ENCODE measurements at places on chromosomes 2 and 18. TPM values are rescaled to one million over a fixed set of nuclear protein-coding genes. Genes with fewer than 3 reads are reported as not detected.

GRCh38 chr2:200156166-200156835 lies 150.2 kb upstream of the SPATS2L start:
- DNase-seq = peak; percentile 5

The HDLBP gene
- 765 TPM for total RNA-seq

DNA sequence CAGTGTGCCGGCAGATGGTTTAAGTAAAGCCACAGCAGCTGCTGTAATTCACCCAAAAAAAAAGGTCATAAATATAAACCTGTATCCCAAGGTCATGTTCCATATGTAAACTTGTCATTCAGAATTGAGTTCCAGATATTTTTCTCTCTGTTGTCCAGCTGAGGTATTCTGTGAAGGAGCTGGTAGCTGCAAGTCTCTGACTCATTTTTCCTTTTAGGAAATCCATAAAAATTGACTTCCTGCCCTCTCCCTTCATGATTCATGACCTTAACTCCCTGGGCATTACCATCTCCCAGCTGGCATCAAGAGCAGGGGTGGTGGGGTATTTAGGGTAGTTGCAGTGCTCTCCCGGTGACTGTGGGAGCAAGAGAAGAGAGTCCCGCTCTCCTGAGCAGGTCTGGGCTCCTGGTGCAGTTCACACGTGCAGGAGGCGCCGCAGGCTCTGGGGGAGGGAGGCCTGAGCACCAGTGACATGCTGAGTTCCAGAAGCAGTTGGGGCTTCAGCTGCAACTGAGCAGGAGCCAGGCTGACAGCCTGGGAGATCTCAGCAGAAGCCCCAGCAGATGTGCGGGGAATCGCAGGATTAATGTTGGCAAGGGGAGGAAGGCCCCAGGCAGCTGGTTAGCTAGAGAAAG lies 192.6 kb downstream of the MGAT5 start:
- peak; percentile 53 for DNase-seq

The ZSWIM2 gene
- total RNA-seq = not detected

DNA sequence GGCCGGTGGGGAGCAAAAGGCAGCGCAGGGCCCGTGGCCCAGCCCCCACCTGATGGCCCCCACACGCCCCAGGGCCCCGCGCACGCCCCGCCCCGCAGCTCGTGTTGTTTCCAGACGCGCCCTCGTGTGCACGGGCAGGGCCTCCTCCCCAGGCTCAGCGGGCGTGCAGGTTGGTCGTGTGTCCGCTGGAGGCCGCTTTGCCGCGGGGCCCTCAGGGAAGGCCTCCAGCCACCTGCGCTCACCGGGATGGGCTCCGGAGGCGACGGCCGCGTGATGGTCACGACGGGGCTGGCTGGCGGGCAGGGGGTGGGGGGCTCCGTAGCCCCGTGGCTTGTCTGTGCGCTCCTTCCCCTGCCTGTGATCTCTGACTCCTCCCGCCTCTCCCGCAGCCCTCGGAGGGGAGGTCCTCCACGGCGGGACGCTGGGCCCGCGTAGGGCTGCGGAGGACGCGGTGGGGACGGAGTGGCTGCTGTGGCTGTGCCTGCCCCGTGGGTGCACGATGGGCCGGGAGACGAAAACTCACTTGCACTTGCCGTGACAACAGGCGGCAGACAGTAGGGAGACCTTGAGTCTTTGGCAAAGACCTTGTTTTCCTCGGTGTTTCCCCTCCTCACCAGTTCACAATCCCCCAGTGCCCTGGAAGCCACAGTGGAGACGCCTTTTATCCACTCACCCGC lies 67.1 kb downstream of the RTP5 start:
- no peak for DNase-seq

The CCDC150 gene
- 4.6 TPM for total RNA-seq

DNA sequence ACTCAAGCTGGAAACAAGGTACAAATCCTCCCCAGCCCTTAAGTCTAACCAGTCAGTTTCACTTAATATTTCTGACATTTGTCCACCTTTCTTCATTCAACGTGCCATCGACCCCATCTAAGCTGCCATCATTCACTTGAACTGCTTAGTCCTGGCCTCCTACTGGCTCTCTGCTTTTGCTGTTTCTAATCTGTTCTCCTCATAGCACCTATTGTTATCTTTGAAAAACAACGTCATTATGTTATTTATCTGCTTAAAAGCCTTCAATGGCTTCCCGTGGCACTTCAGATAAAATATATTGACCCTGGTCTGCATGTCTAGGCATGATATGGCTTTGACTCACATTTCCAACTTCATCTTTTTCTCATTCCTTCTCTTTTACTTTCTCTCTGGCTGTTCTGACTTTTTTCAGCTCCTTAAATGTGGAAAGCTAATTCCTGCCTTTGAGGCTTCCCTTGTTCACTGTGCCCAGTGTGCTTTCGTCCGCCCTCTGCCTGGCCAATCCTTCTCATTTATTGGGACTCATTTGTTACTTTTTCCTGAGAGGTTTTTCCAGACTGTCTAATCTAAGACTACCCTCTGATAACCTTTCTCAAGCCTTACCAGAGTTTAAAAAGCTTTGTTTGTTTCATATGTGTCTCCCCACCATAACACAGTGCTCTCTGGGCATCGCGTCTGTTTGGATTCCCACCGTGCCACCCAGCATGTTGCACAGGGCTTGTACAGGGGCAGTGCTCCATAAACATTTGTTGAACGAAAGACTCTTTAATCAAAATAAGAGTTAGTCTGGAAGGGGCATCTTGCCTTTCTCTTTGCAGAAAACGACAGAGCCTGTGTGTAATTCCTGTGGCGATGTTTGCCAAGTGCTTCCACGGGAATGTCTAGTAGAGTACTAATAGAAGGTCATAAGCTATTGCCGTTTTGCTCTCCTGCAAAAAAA lies 183.9 kb downstream of the FMNL2 start:
- no peak for DNase-seq

GRCh38 chr2:182980115-182980514 lies 58.1 kb downstream of the NCKAP1 start:
- no peak for DNase-seq

The GRHL1 gene
- 1.2 TPM for total RNA-seq

- no peak for DNase-seq
Observed at GRCh38 chr18:9334973-9335696, 562 bp downstream of the TWSG1 start.

GRCh38 chr2:218885981-218886947 lies 5.6 kb downstream of the WNT10A start:
- DNase-seq = no peak

The SULT1C4 gene
- total RNA-seq = 7.0 TPM

DNA sequence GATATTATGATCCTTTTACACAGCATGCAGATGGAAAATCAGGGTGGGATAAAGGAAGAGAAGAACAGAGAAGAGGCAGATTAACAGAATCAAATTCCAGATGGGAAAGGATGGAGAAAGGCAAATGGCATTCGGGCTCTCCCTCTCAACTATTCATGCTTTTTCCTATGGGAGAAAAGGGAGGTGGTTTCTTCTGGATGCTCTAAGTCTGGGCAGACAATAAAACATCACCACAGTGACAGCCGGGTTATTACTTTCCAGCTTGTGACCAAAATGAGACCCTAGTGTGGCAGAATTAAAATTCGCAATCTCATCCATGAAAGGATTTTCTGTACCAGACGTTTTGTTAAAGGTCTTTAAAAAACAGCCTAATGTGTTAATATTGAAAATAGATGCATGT lies 440.7 kb downstream of the RND3 start:
- DNase-seq = no peak

The KCNG2 gene
- not detected for total RNA-seq

The ABCG8 gene
- total RNA-seq = not detected

DNA sequence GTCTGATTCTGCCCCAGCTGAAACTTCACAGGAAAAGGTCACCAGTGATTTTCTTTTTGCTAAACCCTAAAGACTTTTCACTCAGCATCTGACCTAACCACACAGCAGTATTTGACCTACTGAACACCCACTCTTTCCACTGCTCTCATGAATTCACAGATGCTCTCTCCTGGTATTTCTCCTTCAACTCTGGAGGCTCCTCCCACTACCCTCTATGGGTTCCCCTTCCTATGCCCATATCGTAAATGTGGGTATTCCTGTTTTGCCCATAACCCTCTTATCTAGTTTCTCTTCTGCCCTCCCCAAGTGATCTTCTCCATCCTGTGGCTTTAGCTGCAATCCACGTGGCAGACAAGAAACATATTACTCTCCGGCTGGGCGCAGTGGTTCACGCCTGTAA lies 7.6 kb downstream of the PLEKHM3 start:
- no peak for DNase-seq

DNA sequence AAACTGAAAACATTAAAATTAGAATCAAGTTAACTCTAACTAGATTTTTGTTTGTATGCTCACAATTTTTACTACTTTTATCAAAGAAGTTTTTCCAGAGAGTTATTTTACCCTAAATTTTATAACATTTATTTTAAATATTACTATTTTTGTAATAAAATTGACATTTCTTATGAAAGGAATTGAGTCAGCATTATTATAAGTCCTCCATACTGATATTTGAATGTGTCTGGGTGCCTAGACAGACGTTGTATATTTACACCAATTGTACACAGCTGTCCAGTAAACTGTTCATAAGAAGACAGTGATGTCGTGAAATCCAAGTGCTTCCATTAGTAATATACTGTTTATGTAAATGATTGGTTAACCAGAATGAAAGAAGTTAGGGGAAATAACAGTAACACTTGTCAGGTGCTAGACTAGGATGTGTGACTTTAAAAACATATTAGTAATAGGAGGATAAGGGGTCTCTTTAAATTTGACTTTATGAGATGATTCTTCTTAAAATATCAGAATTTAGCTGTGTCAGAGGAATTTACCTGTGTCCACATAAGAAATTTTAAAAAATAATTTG lies 73.7 kb downstream of the TANK start:
- no peak for DNase-seq

The SRD5A2 gene
- total RNA-seq = not detected

GRCh38 chr2:17249249-17249648 lies 269.0 kb downstream of the RAD51AP2 start:
- DNase-seq = no peak

DNA sequence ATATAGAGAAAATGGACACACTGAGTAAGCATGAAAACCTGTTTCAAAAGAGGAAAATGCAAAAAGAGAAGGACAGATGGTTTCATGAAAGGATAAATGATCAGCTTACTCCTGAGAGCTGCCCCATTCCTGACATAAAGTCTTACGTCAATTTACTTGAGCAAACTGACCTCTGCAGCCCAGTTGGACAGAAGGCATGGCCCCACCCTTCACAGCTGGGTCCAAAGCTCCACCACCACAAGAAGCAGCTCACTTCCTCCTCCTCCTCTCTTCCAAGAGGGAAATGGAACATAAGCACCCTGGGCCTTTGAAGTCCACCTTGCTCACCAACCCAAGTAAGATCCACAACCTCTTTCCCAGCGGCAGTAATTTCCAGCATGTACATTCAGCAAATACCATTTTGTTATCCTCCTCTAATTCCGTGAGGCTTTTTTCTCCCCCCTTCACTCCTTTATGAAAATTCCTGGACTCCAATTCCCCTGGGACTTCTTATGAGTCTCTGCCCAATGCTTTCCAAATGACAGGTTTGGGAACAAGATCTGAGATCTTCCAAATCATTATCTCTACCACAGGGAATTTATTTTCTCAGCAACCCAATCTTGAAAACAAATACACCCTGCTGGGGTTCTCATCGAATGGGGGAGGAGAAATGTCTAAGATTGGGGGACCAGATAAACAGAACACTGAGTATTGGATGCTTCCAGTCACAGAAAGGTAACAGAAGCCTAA lies 10.1 kb downstream of the COL4A4 start:
- DNase-seq = no peak

DNA sequence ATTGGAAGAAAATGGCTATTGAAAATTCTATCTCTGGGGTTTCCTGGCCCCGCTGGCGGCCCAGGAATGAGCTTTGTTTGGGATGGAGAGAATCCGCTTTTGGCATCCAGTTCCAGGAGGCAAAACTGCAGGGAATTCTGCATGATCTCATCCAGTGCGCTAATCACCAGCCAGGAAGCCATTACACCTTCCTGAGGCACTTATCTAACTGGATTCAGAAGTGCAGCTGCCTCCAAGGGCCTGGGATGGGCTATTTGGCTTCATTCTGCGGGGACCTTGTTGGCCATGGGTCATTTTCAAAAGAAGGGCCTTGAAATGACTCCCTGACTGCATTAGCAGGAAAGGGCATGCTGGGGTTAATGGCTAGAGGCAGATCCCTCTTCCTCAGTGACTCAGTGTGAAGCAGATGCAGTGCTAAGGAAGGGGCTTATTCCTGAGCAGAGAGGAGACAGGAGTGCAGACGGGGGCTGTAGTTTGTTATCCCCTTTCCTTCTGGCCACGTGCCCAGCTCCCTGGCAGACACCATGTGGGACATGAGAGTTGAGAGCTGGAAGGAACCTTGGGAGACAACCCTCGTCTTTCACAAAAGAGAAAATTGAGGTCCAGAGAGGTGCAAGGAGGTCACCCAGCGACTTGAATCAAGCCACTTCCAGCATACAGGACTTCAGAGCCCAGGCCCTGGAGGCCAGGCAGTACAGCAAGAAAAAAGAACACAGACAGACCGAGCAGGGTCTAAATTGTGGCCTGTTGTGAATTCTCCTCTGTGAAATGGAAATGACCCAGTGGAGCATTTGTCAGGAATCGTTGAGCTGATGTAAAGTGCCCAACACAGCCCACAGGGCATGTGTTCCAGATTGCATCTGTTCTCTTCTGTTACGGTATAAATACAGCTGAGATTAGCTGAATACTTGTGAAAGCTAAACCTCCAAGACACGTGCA lies 161.8 kb downstream of the PRKCE start:
- DNase-seq = peak; percentile 92

DNA sequence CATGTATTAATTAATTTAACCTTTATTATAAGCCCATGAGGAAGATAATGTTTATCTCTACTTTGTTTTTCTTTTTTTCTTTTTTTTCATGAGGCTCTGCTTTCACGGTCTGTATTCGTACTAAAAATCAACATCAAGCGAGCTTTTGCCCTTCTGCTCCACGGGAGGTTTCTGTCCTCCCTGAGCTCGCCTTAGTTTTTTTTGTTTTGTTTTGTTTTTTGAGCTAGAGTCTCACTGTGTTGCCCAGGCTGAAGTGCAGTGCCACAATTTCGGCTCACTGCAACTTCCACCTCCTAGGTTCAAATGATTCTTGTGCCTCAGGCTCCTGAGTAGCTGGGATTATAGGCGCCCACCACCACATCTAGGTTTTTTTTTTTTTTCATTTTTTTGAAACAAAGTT lies 29.9 kb upstream of the BMPR2 start:
- no peak for DNase-seq

DNA sequence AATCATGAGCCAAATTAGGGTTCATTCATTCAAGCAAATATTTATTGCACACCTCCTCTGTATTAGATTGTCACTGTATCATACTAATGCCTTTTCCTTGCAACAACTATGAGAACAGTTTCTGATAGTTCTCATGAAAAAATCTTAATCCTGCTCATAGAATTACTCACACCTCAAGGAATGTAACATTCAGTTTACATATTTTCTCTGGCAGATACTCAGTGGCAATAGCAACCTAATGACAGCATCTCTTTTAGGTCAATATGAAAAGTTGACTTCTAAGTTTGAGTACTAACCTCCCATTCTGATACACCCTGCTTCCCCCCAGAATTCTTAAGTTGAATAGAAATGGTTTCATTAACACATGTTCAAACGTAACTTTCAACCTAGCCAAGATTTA lies 132.0 kb downstream of the VWC2L start:
- DNase-seq = no peak
